ENCODE measurements at places on chromosomes 12 and 14.
A peak's percentile ranks its signal among the peaks of the same experiment; 100 is the strongest.

- DNase-seq = no peak
These were observed 163.9 kb upstream of the RASSF8 start for GRCh38 chr12:25794571-25794970.

- peak; percentile 88 for DNase-seq
These were observed 44.5 kb downstream of the ASCL4 start for GRCh38 chr12:107818984-107819383.

DNA sequence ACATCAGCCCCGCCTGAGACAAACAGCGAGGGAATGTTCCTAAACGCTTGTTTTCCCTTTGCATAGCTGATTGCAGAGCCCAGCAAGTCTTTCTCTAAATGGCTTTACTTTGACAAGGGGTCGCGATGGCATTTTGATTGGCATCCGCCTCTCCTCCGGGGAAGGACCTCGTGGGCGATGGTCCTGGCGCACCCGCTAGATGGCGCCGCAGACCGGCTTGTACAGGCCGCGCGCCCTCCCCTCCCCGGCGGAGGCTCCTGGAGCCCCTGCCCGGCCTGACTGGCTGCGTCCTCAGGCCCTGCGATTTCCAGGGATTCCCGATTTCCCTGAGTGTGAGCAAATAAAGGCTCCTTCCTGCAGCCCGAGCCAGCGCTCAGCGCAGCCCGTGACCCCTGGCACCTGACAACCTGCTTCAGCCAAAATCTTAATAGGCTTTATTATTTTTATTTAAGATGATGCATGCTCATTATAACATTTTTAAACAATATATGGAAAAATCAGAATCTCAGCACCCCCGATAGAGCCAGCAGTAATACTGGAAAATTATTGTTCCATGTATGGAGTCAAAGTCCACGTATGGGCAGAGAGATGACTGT lies 468.3 kb downstream of the AACS start:
- DNase-seq = peak; percentile 39

DNA sequence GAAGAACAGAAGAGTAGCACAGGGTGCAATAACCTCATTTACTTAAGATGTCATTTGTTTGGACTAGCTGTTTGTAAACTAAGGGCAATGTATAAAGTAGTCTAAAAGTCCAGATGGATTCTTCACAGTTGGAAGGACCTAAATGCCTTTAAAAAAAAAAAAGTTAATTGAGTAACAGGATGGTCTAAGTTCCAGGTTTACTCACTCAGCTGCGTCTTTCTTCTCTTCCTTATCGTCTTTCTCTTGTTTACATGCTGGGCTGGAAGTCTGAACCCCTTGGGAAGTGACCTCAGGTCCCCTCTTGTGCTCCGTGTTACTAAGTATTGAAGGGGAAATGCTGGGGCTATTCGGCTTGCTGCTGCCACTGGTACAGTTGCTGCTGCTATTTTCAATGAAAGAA lies 82.5 kb downstream of the SH2B3 start:
- DNase-seq = no peak

GRCh38 chr14:74400031-74400685 lies 25.9 kb downstream of the SYNDIG1L start:
- DNase-seq = peak; percentile 55

DNA sequence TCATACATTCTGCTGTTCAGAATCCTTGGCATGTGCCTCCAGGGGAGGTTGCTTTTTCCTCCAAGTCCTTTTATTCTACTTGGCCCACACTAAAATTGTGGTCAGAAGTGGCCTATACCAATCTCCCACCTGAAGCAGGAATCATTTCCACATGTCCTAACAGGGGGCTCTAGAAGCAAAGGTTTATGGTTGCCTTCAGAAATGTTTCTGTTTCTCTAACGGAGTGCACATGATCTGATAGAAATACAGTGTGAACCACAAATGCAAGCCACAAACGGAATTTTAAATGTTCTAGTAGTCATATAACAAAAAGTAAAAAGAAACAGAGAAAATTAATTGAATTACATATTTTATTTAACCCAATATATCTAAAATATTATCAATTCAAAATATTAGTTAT lies 4.0 kb downstream of the PTGER2 start:
- DNase-seq = no peak

DNA sequence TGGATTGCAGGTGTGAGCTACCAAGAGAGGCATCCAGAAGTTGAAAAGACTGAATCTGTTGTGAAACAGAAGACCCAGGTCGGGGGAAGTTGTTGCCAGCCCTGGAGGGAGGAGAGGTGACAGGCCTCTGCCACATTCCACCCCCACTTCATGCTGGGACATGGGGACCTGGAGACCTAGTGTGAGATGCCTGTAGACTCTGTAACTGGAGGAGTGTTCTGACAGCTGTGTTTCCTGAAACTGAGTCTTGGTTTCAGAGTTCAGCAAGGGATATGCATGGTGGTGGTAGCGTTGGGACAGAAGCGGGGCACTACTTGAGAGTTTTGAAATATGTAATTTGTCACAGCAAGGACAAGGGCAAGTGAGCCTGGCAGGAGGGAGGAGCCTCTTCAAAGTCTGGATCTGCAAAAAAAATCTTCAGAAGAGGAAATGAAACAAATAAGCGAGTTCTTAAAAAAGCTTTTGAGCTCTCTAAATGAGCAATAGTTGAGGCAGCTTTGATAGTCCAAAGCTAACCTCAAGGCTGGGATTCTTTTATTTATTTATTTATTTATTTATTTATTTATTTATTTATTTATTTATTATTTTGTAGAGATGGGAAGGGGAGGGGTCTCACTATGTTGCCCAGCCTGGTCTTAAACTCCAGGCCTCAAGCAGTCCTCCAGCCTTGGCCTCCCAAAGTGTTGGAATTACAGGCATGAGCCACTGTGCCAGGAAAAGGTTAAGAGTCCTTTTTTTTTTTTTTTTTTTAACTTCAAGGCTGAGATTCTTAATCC lies 58.9 kb upstream of the EEA1 start:
- peak; percentile 12 for DNase-seq

DNA sequence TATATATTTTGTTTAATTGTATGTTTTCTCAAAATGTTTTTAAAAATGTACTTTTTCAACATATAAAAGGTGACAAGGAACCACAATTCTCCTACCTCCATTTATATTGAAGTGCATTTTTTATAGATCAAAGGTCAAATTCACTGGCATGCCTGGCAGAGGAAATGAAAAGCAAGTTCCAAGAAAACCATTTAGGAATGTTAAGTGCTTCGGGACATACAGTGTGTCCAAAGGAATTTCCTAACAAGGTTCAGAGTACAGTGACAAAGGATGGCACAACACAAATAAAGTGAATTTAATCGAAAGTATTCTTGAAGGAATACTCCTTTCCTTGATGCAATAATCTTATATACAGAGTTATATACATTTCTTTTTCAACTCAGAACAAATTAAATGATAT lies 242.3 kb downstream of the CCER1 start:
- peak; percentile 7 for DNase-seq

All from AG20443 (cell line).